ENCODE measurements at places on chromosomes 3 and 15.

- peak; percentile 42 for DNase-seq
These were observed 1.3 kb downstream of the PSMD2 start for GRCh38 chr3:184300378-184300720.

DNA sequence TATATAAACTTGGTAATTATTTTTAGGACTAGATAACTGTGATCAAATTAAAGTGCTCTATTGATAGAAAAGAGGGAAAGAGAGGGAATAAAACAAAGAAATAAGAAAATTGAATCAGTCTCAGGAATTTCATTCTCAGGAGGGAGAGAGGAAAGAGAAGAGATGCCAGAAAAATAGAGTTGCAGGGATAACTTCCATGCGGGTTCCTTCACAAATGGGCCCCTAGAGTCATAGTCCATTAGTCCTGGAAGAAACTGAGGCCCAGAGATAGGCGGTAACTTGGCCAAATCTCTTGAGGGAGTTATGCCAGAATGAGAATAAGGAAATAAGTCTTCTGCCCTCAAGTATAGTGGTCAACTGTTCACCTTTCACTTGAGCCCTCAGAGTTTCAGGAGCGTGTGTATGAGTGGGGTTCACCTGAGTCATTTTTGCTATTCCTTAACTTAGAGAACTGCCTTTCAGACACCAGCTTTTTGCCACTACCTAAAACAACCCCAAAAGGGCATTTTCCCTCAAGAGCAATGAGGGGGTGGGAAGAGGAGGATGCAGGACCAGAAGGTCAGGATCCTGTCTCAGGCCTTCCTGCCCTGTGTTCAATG, 192.6 kb downstream of the MEX3B start:
- no peak for DNase-seq

- no peak for DNase-seq
These were observed 51.9 kb upstream of the TBL1XR1 start for GRCh38 chr3:177249203-177249602.

DNA sequence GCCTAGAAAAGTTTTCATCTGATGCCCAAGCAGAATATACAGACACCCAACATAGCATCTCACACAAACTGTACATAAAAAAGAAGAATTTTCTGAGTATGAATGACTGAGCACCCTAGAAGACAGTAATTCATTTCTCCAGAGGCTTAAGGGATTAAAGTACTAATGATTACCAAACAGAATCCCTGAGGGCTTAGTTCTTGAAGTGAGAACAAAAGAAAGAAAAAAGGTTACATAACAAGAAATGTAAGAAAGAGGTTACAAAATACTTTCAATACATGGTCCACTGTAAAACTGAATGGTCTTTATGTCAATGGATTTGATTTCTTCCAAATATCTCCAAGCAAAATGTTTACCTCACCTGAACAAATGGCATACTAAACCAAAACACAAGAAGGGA, 9.1 kb upstream of the NEK10 start:
- peak; percentile 19 for DNase-seq

GRCh38 chr3:171564748-171565480, 104.7 kb upstream of the TNIK start:
- DNase-seq = no peak

DNA sequence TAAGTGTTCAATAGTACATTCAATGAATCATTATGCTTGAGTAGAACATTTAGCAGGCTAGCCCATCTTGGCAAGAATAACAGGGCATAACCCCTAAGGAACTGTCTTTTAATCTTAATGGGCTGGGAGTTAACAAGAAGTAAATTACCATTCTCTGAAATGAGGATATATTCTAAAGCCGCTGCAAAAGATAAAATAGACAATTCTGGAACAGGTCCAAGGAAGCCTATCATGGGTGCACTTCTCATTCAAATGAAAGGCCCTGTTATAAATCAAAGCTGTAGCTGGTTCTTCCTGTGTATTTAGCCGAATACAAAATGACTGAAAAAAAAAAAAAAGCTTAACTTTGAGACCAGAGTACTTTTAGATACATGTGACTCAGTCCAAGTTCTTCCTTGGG, 15.6 kb downstream of the MTHFS start:
- peak; percentile 79 for DNase-seq

DNA sequence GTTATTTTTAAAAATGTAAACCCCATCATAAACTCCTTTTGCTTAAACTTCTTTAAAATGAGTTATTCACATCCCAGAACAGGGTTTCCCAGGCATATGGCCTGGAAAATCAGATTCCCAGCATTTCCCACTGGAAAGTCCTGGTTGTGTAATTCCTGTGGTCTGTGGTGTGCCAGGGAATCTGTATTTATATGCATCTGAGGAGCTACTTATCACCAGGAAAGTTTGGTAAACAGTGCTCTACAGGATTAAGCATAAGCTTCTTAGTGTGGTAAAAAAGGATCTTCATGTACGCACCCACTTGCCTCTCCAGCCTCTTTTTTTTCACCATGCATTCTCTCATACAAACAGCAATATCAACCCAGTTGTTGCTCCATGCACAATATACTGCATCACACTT, 28.2 kb downstream of the MEIS2 start:
- DNase-seq = peak; percentile 94

GRCh38 chr15:101101676-101102075, 150.2 kb downstream of the CHSY1 start:
- DNase-seq = no peak

GRCh38 chr3:74491874-74492273, 122.6 kb downstream of the CNTN3 start:
- no peak for DNase-seq

- peak; percentile 3 for DNase-seq
These were observed 67.6 kb downstream of the NLGN1 start for GRCh38 chr3:173465112-173465511.

- DNase-seq = no peak
These were observed 818 bp downstream of the PPP1R2 start for GRCh38 chr3:195542316-195542697.

GRCh38 chr15:25710184-25710583, 152.9 kb downstream of the ATP10A start:
- no peak for DNase-seq

GRCh38 chr3:48738926-48739616, 22.1 kb upstream of the IP6K2 start:
- DNase-seq = no peak

GRCh38 chr3:30370681-30371271, 235.6 kb upstream of the TGFBR2 start:
- peak; percentile 46 for DNase-seq

- no peak for DNase-seq
These were observed 8.4 kb upstream of the EHD4 start for GRCh38 chr15:41980654-41981323.

- DNase-seq = peak; percentile 37
These were observed 521.2 kb downstream of the ZIC1 start for GRCh38 chr3:147930232-147930807.

GRCh38 chr3:8868996-8869395, 94.3 kb downstream of the RAD18 start:
- no peak for DNase-seq
